Fibroblast of lung (primary cell): ENCODE measurements at places on chromosomes 6 and 20. TPM values are rescaled to one million over a fixed set of nuclear protein-coding genes. Genes with fewer than 3 reads are reported as not detected.

UNC93A gene
- not detected in 2 replicates for total RNA-seq

HS3ST5 gene
- under 0.01 TPM in 1 of 2 replicates, not detected in the other for total RNA-seq

LY86 gene
- not detected in 2 replicates for total RNA-seq

KCNQ2 gene
- not detected in 2 replicates for total RNA-seq

MMP24 gene
- total RNA-seq, result under 0.01 and 0.17 TPM in 2 replicates

CNR1 gene
- total RNA-seq, result under 0.01 TPM in 1 of 2 replicates, not detected in the other

RRAGD gene
- total RNA-seq, result 1.8 TPM in 2 replicates

NOTCH4 gene
- 0.77 and 0.99 TPM in 2 replicates for total RNA-seq

PLCB1 gene
- total RNA-seq, result 9.0 and 13.4 TPM in 2 replicates

TREML1 gene
- not detected in 2 replicates for total RNA-seq

DNA sequence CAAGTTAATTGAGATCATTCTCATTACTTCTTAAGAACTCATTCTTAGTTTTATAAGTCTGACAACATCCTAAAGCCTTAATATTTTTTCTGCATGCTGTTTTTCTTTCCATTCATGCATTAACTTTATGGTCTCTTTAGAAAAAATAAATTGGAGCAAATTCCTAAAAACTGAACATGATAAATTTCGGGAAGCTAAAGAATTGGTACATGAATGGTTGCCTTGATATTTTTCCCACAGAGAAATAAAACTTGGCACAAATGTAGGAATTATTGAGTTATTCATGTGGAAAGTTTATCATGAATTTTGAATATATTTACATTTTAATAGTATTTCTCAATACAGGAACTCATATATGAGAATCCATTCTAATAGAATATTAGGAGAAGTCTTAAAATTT is 115.9 kb downstream of the BMP5 start:
- H3K27me3 ChIP-seq, result no peaks in the 10 kb centered on the region
- H3K36me3 ChIP-seq, result no peaks in the 10 kb centered on the region
- no peak overlapping the region for H3K27ac ChIP-seq
- no peak for DNase-seq
- H3K4me3 ChIP-seq, result no peak overlapping the region
- H3K4me1 ChIP-seq, result peaks cover 2% of the 10 kb centered on the region

DNA sequence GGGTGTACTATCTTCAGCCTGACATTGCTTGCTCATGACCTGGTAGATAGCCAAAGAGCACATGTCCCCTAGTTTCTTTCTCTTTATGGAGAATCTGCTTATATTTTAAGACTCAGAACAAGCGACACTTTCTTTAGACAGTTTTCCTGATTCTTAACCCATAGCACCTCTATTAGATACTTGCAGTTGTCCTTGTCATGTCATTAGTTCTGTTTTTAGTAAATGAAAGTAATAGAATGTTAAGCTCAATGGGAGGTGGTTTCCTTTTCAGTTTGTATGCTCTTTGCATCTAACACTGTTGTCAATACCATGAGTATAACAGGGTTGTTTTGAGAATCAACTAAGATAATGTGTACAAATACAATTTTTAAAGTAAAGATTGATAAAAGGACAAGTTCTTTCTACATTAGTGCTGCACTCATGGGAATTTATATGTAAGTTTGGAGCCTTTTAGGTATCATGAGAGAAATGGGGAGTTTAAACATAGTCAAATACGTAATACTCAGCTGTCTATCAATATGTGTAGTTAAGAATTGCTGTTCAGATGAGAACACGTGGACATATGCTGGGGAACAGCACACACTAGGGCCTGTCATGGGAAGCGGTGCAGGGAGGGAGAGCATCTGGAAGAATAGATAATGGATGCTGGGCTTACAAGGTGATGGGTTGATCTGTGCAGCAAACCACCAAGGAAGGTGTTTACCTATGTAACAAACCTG is 124.3 kb downstream of the GRM1 start:
- no peaks in the 10 kb centered on the region for H3K36me3 ChIP-seq
- no peaks in the 10 kb centered on the region for H3K4me1 ChIP-seq
- no peak overlapping the region for H3K4me3 ChIP-seq

DNA sequence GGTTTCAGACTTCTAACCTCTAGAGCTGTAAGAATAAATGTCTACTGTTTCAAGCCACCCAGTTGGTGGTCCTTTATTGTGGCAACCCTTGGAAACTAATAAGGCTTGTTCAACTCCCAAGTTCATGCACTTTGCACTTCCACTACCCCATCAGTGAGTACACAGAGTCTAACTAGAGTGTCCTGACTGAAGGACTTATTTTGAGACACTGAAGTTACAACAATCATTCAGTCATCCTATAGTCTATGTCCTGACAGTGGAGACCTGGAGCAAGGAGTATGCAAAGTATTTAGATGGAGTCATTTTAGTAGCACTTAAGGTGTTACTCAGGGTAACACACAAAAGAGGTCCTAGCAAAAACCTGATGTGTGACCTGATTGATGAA is 62.6 kb downstream of the VGLL2 start:
- H3K36me3 ChIP-seq, result no peaks in the 10 kb centered on the region
- H3K4me3 ChIP-seq, result no peak overlapping the region
- no peak overlapping the region for H3K27ac ChIP-seq
- H3K27me3 ChIP-seq, result no peaks in the 10 kb centered on the region
- H3K4me1 ChIP-seq, result no peaks in the 10 kb centered on the region
- no peak for DNase-seq

- no peak overlapping the region for H3K4me3 ChIP-seq
- no peaks in the 10 kb centered on the region for H3K4me1 ChIP-seq
- no peak for DNase-seq
- H3K27ac ChIP-seq, result no peak overlapping the region
These were observed 155.0 kb downstream of the GRM1 start for GRCh38 chr6:146183831-146184230.

GRCh38 chr6:167238694-167239467 is 52.2 kb upstream of the UNC93A start:
- H3K4me3 ChIP-seq, result no peak overlapping the region
- DNase-seq, result no peak
- H3K27ac ChIP-seq, result no peak overlapping the region
- H3K27me3 ChIP-seq, result no peaks in the 10 kb centered on the region

DNA sequence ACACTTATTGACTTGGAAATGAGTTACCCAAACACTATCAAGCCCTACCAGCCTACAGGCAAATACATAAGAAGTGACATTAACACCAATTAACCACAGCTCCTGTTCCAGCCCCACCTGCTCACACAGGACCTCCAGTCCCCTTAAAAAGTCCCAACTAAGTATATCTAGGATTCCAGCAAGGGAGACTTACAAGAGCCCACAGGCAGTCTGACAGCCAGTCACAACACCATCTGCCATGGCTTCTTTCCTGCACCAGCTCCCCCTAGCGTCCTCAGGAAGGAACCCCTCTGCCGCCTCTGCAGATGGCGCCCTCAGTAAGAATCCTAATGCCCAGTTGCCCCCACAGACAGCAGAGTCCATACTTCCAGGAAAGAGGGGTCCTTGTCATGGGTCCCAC is 122.1 kb downstream of the HIVEP2 start:
- peaks cover 15% of the 10 kb centered on the region for H3K4me1 ChIP-seq
- no peak for DNase-seq
- no peaks in the 10 kb centered on the region for H3K36me3 ChIP-seq
